Stimulated activated CD4-positive, alpha-beta T cell treated with anti-CD3 and anti-CD28 coated beads, Interleukin-4, amount 100 ng/mL, for 4 hours (primary cell): ENCODE measurements at places on chromosomes 16 and 17.

- DNase-seq: no peak
Measured at GRCh38 chr17:73625991-73626673, 18.1 kb downstream of the SDK2 start.

- no peak for DNase-seq
Measured at GRCh38 chr16:17015702-17016101, 455.1 kb downstream of the XYLT1 start.

DNA sequence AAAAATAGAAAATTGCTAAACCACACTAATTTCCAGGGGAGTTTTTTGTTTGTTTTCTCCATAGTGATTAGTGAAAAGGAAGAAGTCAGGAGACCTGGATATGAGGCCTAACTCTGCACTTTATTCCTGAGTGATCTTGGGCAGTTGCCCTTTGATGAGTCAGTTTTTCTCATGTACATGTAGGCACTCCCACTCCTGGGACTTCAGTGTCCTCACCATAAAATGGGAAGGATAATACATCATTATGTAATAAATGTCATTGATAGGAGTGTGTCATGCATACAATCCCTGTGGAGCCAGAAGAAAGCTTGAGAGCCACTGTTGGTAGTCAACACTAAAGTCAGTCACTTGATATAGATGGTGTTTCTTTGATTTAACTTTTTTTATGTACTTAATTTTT lies 32.5 kb downstream of the WIPF2 start:
- no peak for DNase-seq

GRCh38 chr16:78237841-78238240 lies 138.4 kb downstream of the WWOX start:
- DNase-seq: no peak

DNA sequence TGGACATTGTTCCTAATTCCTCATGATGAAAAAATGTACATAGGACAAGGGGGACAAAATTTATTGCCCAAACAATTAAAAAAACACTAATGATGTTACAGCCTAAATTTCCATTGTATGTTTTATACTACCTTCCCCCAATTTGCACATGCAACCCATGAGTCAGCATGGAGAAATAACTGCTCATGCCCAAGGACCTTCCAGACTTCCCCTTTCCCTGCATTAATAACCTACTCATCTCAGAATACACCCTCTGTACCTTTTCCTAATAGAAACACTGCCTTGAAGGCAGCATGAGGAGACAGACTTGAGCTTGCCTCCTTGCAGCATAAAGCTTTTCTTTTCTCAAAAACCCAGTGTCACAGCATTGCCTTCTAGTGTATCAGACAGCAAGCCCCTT lies 2402.8 kb downstream of the TP53TG3F start:
- no peak for DNase-seq

DNA sequence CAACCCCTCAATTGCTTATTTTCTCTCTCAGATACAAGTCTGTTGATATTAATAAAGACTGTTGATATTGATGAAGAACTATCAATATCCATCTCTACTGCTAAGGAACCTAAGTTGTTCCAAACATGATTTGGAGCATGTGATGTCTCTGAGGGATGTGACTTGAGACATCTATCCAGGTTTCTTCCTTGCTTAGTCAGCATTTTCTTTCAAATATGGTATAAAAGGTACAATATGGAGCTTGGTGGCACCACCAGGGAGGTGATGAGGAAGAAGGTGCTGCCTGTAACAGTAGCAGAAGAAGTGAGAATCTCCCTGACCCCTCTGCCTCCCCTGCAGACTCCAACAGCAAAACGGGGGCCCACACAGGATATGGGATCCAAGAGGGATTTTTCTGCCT lies 329.0 kb downstream of the MAF start:
- no peak for DNase-seq

DNA sequence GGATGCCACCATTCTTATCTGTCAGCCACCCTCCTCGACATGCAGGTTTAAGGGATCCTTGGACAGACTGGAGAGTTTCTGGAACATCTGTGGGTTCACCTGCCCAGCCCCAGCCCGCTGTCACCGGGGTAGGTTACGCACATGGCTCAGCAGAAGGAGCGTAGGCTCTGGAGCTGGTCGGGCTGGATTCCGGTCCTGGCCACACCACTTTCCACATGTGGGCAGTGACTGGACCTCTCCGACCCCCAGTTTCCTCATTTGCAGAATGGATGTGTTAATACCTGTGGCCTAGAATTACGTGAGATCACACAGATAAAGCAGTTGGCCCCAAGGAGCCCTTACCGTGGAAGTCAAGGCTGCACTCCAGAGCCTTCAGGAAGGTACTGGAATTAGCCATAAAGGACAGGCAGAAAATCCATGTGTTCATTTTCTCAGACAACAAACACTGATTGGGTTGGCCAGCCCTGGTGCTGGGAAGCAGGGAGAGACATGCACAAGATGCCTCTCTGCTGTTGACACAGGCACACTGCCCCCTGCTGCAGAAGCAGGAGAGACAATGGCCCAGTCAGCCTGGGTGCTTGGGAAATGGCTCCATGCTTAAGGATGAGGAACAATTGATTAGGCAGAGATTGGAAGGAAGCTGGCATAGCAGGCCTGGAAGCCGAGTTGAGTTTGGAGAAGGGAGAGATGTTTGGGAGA lies 58.8 kb downstream of the SF3B3 start:
- DNase-seq: no peak

- no peak for DNase-seq
Measured at GRCh38 chr17:17966399-17966798, 5.8 kb downstream of the TOM1L2 start.

GRCh38 chr16:78852081-78852635 lies 748.4 kb downstream of the MAF start:
- no peak for DNase-seq

- no peak for DNase-seq
Measured at GRCh38 chr17:34760931-34761495, 181.6 kb downstream of the TMEM132E start.

DNA sequence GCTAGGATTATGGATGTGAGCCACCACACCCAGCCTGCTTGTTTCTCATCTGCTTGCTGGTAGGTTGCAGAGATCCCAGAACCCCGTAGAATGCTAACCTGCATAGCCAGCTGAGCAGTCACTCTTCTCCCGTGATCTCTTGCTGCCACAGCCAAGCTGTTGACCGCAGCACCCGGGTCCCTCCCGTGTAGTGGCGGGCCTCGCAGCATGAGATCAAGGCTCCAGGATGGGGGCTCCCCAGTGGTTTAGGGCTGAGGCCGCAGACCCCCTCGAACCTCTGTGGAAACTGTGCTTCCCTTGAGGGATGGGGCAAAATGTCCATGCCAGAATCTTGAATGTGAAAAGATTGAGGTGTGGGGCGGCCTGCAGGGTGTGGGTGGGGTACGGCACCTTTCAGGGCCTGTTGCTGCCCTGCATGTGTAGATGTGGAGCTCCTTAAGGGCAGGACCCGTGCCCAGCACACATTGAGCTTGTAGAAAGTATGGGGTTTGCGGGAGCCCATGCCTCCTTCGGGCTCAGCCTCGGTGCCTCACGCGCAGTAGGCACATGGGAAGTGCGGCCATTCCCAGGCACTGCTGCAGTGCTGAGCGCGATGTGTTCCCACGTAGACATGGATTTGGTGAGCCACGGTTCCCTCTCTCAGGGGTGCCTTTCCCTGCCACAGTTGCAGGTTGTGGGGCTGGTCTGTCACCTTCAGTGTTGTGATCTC lies 99.9 kb downstream of the BANP start:
- DNase-seq: no peak

DNA sequence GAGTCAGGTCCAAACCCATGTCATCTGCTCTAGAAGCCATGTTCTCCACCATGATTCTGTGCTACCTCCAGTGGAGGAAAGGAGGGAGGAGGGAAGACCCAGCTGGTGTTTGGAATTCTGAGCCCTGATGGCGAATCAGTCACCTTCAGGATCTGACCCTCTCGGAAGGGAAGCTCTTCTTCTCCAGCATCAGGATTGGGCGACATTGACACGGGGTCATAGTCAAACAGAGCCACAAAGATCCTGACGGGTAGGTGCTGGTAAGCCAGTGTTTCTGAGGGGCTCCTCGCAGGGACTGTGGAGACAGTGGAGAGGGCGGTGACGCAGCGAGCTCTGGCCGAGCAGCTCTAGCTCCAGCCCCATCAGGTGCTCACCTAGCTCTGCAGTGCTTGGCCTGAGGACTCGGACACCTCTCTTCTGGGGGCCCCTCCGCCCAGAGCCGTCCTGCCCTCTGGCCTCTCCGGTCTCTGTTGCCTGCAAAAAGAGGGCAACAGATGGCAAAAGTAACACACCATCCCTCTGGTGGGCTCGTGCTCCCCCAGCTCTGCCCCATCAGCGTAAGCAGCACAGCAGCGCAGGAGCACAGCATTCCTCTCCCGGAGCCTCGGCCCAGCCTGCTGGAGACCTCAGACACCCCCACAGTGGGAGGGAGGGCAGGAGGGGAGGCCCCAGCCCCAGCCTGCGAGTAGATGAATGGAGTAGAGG lies 21.0 kb downstream of the TSPOAP1 start:
- no peak for DNase-seq

GRCh38 chr17:28675490-28675889 lies 13.5 kb downstream of the SUPT6H start:
- no peak for DNase-seq

- DNase-seq: no peak
Measured at GRCh38 chr16:68700120-68700519, 37.0 kb upstream of the CDH1 start.

DNA sequence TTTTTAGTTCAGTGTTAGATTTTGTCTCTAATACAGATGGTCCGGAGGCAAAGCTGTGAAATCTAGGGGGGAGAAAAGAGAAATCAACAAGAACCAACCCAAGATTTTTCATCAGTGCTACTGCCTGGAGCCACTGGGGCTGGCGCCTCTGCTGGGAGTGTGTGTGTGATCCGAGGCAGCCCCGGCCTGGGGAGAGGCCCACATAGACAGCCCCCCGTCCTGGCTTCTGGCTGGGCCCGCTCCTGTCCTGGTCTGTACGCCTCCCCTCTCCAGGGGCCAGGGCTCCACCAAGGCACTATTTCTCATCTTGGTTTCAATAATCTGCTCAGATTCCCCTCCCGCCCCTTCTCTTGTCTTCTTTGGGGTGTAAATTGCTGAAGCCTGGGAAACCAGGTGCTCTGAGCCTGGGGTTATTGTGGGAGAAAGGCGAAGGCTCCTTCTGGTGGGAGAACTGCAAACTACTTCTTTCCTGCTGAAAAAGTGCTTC lies 7.8 kb downstream of the BAHCC1 start:
- no peak for DNase-seq
